ENCODE measurements at places on chromosomes 6 and 20. TPM values are rescaled to one million over a fixed set of nuclear protein-coding genes. Genes with fewer than 3 reads are reported as not detected.

DNA sequence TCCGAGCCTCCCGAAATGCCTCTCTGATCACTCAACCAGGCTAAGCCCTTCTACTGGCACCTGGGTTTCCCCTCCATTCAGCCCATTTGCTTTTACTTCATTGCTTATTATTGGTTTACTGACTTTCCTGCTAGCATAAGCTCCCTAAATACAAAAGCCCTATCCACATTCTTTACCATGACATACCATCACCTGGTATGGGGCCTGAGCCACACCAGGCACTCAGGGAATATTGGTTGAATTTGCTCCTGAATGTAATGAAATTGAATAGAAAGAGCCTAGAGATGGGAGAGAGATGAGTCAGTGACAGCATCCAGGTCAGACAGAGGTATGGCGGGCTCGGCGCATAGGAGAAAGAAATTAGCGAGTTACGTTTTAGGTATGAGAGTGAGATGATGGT, 120.0 kb downstream of the CD164 start:
- no peak for DNase-seq

DNA sequence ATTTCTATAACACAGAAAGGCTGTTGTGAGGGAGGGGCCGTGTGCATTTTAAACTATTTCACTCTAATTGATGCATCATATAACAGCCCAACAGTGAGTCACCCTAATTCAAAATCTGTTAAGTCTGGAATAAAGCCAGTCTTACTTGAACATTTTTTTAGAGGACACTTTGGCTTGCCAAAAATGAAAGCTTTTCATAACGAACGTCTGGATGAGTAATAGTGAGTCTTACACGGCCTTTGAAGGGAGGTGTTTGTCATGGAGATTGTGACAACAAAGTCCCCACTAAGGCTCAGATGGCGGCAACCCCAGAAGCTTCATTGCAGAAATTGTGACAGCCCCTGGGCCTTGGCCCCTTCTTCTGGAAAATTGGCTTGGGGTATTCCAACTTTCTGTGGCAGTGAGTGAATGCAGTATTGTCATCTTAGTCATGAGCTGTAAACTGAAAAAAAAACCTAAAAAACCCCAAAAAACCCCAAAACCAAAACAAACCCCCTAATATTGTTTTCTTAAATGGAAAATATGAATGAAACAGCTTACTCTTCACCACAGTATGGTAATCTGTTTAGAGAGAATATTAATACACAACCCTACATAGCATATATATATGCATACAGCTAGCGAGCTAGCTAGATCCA, 92.6 kb upstream of the CLDN20 start:
- DNase-seq, result peak; percentile 76

BPI gene
- not detected for total RNA-seq

DNA sequence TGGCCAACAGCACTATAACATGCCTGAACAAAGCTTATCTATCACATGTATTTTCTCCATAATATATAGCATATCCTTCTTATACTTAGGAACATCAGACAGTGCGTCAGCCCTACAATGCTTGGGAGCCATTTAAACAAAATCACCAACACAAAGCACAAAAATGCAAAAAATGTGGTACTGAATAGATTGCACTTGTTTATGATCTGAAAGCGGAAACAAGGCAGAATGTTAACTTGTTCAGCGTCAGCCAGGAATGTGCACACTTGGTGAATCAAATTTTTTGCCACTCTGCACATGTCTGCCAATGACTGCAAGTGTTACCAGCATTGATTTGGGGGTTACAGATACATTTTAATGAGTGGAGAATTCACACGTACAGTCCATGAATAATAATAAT, 14.8 kb downstream of the SLC35A1 start:
- DNase-seq, result no peak

WFDC10B gene
- total RNA-seq, result not detected

C6orf163 gene
- total RNA-seq, result 1.5 TPM

- DNase-seq, result no peak
Measured at GRCh38 chr20:61161726-61162390, 90.2 kb upstream of the CDH4 start.

DNA sequence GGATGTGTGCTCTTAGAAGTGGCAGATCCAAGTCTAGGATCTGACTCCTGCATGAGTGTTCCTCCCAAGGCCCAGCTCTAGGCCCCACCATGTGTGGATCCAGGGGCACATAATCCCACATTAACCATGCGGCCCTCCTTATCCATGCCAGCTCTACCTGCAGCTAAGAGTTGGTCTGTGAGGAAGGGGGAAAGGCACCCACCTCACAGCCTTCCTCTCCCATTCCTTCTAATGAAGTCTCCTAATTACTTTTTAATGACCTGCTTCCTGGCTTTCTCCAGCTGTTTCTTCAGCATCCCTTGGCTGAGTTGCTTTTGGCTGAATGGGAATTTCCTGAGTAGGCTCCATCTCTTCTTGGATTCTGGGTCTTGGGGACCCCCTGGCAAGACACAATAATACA, 52.2 kb downstream of the NPEPL1 start:
- DNase-seq, result no peak

SCUBE3 gene
- total RNA-seq, result 0.07 TPM

C6orf118 gene
- not detected for total RNA-seq

GRCh38 chr20:49904440-49905214, 10.7 kb downstream of the SPATA2 start:
- peak; percentile 29 for DNase-seq

FILIP1 gene
- total RNA-seq, result not detected

DNA sequence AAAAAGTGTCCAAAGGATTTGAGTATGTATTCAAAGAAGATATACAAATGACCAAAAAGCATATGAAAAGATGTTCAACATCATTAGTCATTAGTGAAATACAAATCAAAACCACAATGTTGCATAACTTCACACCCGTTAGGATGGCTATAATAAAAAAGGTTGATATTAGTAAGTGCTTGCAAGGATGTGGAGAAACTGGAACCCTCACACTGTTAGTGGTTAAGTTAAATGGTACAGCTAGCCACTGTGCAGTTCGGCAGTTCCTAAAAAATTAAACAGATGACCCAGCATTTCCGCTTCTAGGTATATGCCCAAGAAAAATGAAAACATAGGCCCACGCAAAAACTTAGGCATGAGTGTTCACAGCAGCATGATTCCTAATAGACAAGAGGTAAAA, 38.6 kb downstream of the IBTK start:
- no peak for DNase-seq

GRCh38 chr6:3697609-3698008, 53.9 kb downstream of the PXDC1 start:
- DNase-seq, result no peak

GATA5 gene
- not detected for total RNA-seq

TFAP2D gene
- total RNA-seq, result not detected

DNA sequence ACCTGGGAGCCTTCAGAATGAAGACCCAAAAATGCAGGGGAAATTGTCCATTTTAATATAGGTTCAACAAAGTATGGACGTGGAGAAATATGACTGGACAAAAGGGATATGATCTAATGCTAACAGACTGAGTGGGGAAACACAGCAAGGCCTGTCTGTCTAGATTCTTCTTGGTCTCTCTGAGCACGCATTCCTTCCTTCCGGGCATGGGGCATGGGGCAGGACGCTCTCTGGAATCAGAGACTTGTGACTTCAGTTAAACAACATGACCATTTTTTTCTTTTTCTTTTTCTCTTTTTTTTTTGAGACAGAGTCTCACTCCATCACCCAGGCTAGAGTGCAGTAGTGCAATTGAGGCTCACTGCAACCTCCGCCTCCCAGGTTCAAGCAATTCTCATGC, 31.9 kb downstream of the ZBTB2 start:
- no peak for DNase-seq

WFDC12 gene
- not detected for total RNA-seq

SEL1L2 gene
- total RNA-seq, result not detected

GRCh38 chr20:45576995-45577394, 2.1 kb downstream of the WFDC8 start:
- no peak for DNase-seq

RNF182 gene
- not detected for total RNA-seq

DNA sequence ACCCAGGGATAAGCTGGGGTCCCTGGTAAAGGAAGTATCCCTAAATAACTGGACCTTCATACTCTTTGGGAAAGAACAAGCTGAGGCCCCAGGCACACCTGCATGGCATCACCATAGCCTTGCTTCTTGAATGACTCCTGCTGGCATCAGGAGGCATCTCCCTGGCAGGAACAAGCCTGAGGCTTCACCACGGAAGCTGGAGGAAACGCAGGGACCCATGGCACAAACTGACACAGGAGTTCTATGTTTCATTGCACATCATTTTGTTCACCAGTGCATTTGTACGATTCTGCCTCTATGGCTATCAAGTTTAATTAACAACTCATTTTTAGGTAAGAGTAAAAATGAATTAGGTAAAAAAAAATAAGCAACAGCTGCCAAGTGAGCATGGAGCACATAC, 619 bp upstream of the PDE7B start:
- DNase-seq, result no peak

TCF15 gene
- not detected for total RNA-seq

DNA sequence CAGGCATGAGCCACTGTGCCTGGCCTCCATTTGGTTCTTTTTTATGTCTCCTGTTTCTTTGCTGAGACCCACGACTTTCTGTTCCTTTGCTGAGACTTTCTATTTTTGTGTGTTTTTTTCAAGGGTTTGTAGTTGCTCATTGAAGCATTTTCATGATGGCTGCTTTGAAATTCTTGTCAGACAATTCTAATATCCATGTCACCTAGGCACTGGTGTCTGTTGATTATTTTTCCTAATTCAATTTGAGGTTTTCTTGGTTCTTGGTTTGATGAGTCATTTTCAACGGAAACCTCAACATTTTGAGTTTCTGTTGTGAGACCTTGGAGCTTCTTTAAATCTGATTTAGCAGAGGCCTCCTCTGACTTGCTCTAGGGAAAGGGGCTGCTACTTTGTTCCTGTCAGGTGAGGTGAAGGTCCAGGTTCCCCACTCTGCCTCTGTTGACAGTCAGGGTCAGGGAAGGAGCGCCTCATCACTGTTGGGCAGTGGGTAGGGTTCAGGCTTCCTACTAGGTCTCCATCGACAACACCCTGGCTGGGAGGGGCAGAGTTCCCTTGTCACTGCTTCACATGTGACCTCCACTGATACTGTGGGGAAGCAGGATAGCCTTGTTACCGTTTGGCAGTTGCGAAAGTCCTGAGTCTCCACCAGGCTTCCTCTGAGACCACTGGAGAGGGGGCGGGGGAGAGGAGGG, 67.2 kb upstream of the RNF24 start:
- DNase-seq, result no peak

- no peak for DNase-seq
Measured at GRCh38 chr20:6579824-6580223, 187.7 kb upstream of the BMP2 start.

GCM1 gene
- not detected for total RNA-seq

DNA sequence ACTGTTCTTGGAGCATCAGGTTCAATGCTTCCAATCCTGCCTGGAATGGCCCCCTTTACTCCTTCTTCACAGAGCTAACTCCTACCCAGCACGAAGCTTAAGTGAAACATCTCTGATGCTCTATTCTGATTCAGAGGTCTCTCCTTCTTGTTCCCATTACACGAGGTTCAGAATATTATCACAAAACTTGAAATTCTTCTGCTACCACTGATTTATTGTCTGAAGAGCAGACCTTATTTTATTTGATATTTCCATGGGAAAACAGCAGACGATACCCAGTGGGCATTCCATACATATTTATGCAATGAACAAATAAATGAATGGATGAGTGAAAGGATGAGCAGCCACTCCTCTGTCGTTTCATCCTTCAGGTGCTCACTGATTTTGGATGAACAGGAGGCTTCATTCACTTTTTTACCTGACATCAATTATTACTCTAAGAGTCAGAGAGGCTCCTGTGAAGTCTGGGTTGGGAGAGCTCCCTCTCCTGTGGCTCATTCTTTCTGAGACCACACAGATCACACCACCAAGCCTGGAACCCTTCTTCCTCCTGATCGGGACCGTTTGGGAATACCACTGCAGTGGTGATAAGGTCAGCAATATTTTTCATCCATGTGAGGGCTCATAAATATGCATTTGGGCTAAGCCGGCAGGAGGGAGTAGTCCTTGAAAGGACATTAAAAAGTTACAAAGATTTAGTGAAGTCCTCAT, 25.8 kb downstream of the SMLR1 start:
- no peak for DNase-seq

DNA sequence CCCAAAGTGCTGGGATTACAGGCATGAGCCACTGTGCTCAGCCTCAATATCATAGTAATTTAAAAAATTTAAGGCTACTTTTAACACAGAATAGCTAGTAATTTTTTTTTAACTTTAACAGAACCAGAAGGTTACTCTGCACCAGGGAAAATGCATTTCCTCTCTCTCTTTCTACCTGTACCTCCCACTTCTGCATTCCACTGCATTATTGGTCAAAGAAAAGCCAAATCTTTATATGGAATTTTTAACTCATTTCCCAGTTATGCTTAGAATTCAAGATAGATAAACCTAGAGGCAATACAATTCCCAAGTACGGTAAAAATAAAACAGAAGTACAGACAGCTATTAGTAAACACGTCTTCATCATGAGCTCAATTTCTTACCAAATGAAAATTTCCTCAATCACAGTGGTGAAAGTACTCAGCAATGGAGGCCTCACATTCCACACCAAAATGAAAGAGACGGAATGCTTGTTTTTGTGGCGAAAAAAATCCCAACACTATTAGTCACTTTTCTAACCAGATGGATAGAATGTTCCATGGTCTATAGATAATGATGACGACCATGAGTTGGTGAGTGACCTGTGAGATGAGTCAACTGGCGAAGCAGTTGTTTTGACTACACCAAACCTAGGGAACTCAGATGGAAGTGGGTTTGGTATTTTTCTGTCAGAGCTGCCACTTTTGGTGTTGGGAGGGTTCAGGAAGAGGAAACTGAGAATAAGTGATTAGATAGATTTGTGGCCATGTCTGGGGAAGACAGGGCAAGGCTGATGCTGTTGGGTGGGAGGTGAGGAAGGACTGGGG, 104.7 kb upstream of the SGK1 start:
- DNase-seq, result no peak

KAT14 gene
- 21.4 TPM for total RNA-seq

- DNase-seq, result no peak
Measured at GRCh38 chr6:165663736-165664558, 906 bp upstream of the PDE10A start.

- DNase-seq, result no peak
Measured at GRCh38 chr20:2108987-2109386, 7.4 kb downstream of the STK35 start.

- DNase-seq, result no peak
Measured at GRCh38 chr20:57872816-57873409, 163.1 kb upstream of the PMEPA1 start.

DNA sequence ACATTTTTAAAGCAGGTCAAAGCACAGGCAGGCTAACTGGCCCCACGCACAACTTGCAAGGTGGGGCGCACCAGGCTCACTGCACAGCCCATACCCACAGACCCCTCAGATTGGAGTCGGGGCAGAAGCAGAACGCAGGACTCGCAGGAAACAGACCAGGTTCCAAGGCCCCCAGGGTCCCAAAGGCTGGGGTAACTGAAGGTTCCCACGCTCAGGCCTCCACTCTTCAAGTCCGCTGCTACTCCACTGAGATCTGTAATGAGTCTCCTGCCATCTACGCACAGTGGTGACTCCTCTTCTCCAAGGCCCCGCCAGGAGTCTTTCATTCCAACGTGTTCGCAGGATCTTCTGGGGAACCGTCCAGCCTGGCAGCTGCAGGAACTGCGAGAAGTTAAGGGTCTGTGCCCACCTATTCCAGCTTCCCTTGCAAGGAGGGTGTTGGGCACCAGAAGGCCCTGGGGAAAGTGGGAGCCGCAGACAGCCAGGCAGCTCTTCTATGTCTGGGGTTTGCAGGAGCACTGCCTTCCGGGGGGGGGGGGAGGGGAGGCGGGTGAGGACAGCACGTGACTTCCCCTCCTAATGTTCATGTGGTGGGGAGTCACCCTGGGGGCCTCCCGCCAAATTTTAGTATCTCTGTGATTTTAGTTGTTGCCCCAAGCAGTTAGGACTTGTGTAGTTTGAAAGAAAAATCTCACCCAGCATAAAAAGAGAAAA, 2.0 kb upstream of the TAF4 start:
- DNase-seq, result no peak

All from CD8-positive, alpha-beta memory T cell (primary cell).